ENCODE measurements at places on chromosomes 6 and 20. TPM values are rescaled to one million over a fixed set of nuclear protein-coding genes. Genes with fewer than 3 reads are reported as not detected.

Gene BPIFA3
- total RNA-seq: not detected

Gene GINM1
- total RNA-seq: 43.8 TPM

Gene HLA-DQB1
- total RNA-seq: 5.2 TPM

DNA sequence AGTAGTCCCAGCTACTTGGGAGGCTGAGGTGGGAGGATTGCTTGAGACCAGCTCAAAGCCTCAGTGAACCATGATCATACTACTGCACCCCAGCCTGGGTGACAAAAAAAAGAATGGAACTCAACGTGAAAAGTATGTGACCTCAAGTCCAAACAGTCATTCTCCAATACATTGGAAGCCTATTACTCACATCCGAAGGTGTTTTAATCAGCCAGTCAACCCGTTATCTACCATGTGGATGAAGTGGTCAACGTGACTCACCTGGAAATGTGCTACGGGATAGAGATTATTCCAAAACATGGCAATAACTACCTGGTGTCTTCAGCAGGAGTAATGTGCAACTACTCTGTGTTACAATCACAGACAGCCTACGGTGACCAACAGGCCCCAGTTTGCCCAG lies 85.8 kb upstream of the TOP1 start:
- H3K4me3 ChIP-seq: no peak overlapping the region
- H3K36me3 ChIP-seq: no peaks in the 10 kb centered on the region
- no peak for DNase-seq
- no peaks in the 10 kb centered on the region for H3K4me1 ChIP-seq
- no peaks in the 10 kb centered on the region for H3K27me3 ChIP-seq

- no peak overlapping the region for H3K27ac ChIP-seq
- DNase-seq: no peak
- no peak overlapping the region for H3K4me3 ChIP-seq
- no peaks in the 10 kb centered on the region for H3K27me3 ChIP-seq
Measured at GRCh38 chr6:158556113-158556512, 3.8 kb upstream of the TMEM181 start.

GRCh38 chr6:149825292-149825691 lies 38.9 kb downstream of the LRP11 start:
- peaks cover 49% of the 10 kb centered on the region for H3K36me3 ChIP-seq
- no peaks in the 10 kb centered on the region for H3K4me1 ChIP-seq
- H3K27me3 ChIP-seq: no peaks in the 10 kb centered on the region

DNA sequence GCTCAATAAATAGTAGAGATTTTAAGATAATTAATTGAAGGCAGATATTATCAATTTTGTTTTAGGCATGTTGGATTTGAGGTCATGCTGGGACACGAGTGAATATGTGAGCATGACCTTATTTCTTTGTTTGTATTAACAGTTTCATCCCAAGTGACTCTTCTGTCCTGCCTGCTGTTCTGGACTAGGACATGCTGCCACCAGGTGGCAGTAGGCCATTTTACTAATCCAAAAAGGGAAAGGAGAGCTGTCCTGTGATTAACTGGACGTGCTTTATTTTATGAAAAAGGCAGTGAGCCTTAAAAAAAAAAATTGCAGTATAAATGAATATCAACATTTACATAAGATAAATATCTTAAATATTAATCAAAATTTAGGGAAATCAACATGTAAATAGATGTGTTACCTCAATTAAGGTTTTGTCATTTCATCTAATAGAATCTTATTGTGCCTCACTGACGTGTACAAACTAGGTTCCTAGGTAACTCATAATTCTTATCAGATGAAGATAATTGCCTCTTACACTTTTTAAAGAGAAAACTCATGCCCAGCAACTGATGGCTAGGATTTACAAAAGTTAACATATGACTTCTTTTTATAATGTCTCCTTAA lies 49.8 kb downstream of the FRK start:
- H3K27ac ChIP-seq: no peak overlapping the region
- no peaks in the 10 kb centered on the region for H3K27me3 ChIP-seq
- H3K4me1 ChIP-seq: peaks cover 13% of the 10 kb centered on the region
- no peak overlapping the region for H3K4me3 ChIP-seq
- H3K36me3 ChIP-seq: no peaks in the 10 kb centered on the region
- peak; percentile 71 for DNase-seq

- H3K36me3 ChIP-seq: no peaks in the 10 kb centered on the region
- H3K27ac ChIP-seq: no peak overlapping the region
- H3K4me3 ChIP-seq: no peak overlapping the region
- no peak for DNase-seq
Measured at GRCh38 chr6:56033401-56033800, 158.0 kb upstream of the BMP5 start.

GRCh38 chr6:141261016-141261671 lies 871.6 kb upstream of the GJE1 start:
- no peak overlapping the region for H3K27ac ChIP-seq
- DNase-seq: peak; percentile 70
- H3K27me3 ChIP-seq: no peaks in the 10 kb centered on the region
- no peaks in the 10 kb centered on the region for H3K36me3 ChIP-seq
- H3K4me3 ChIP-seq: no peak overlapping the region
- no peaks in the 10 kb centered on the region for H3K4me1 ChIP-seq

DNA sequence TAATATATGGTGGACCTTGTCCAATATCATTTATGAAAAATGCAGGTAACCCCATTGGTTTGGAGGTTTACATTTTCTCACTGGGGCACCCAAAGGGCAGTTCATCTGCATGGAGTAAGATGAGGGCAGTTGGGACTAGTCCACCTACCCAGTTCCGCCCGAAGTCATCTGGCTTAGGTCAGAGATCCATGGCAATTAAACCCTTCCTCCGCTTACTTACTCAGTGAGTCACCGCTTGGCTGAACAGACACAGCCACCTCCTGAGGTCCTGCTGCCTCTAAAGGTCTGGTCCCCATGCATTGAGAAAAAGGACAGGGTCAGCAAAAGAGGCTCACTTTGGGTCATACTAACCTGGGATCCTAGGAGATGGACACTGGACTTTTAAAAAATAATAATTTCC lies 102.9 kb upstream of the PRL start:
- no peaks in the 10 kb centered on the region for H3K36me3 ChIP-seq
- no peak overlapping the region for H3K4me3 ChIP-seq
- no peaks in the 10 kb centered on the region for H3K27me3 ChIP-seq
- no peak overlapping the region for H3K27ac ChIP-seq

GRCh38 chr20:58986968-58987517 lies 6.0 kb downstream of the NELFCD start:
- H3K27me3 ChIP-seq: no peaks in the 10 kb centered on the region
- H3K4me3 ChIP-seq: no peak overlapping the region
- H3K36me3 ChIP-seq: peaks cover 58% of the 10 kb centered on the region
- peaks cover 31% of the 10 kb centered on the region for H3K4me1 ChIP-seq
- DNase-seq: no peak

Data from suprapubic skin (tissue), 4 donors.